Activated T-helper 1 cell treated with anti-CD3 and anti-CD28 coated beads, Interleukin-2, amount 50 U/mL, for 16 hours (primary cell): ENCODE measurements at places on chromosomes 3 and 15.

- no peak for DNase-seq
These were observed 26.8 kb upstream of the THBS1 start for GRCh38 chr15:39553947-39554693.

DNA sequence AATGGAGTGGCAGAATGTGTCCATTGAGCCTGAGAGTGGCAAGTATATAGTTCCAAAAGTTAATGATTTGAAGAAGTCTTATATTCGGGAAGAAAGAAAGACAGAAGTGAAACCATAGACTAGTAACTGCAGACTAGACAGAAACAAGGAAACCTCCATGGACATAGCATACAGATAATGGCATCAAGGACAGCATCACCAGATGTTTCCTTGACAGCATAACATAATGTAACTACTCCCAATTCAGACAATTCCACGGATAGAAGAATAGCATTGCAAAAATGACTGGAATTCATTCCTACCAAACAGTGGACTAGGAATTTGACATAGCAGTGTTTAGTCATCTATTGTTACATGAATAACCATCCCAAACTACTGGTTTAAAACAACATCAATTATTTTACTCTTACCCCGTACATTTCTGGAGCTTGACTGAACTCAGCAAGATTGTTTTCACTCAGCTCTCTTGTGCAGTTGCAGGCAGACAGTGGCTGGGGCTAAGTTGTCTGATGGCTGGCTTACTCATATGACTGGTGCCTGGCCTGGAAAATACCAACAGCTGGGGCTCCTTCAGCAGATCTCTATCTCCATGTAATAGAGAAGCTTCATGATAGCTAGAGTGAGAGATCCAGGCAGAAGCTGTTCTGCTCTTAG lies 109.7 kb upstream of the GADL1 start:
- no peak for DNase-seq

- DNase-seq: no peak
These were observed 59.4 kb downstream of the LDHAL6B start for GRCh38 chr15:59266028-59266427.

DNA sequence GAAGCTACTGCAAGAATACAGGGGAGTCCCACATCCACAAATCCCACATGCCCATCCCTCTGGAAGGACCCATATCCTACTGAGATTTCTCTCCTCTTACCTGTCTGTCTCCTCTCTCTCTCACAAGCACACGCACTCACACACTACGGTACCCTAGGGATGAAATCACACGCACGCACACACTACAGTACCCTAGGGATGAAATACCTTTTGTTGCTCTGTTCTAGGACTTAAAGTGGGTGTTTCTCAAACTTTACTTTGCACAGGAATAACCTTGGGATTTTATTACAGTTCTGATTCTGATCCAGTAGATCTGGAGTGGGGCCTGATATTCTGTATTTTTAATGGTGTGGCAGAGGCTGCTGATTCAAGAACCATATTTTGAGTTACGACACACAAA lies 622.2 kb upstream of the ZNF385D start:
- DNase-seq: no peak

GRCh38 chr15:29309139-29309538 lies 39.5 kb upstream of the NSMCE3 start:
- DNase-seq: no peak

DNA sequence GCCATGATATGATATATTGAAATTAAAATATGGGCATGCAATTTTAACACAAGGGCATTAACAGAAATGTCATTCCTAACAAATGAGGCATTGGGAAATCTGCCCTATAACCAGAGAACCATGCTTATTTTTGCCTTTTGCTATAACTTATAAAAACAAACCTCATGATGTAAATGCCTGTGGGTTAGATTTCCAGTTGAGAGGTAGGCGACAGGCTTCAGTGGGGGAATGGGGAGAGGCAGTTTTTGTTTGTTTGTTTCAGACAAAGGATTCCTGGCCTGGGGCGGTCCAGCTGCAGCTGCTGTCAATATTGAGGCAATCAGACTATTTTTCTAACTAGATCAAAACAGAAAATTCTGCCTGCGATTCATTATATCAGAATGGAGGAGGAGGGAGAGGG lies 490.4 kb upstream of the CFAP20DC start:
- no peak for DNase-seq

GRCh38 chr3:23567917-23568316 lies 237.8 kb upstream of the UBE2E1 start:
- no peak for DNase-seq

DNA sequence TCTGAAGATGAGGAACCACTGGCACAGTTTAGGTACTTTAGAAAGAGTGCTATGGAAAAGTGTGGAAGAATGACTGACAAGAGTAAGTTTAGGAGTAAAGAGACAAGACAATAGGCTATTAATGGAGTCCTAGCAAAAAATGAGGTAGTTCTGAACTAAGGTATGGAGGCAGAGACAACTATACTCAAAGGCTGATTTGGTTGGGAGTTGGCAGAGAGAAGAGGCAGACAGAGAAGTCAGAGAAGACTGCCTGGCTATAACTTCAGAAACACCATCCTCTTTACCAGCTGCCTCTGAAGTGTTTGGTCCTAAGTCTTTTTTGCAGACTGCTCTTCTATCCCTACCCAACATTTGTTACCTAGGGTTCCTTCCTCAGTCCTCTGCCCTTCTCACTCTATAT lies 19.2 kb downstream of the DYNC1LI1 start:
- DNase-seq: no peak

DNA sequence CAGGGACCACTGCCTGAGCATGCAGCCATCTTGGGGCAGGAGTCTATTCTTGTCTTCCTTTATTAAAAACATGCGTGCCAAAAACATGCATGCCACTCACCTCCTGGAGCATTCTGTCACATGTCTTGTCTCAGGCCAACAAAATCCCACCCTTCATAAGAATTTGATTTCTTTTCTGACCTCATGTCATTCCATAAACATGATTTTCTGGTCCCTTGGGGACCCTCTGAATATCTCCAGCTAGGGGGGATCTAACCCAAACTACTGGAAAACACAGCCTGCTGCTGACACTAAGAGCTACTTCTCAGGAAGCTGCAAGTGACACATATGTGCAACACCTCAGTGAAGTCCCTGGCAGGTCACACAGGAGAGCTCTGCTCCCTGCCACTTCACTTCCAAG lies 26.8 kb upstream of the NOX5 start:
- DNase-seq: no peak

DNA sequence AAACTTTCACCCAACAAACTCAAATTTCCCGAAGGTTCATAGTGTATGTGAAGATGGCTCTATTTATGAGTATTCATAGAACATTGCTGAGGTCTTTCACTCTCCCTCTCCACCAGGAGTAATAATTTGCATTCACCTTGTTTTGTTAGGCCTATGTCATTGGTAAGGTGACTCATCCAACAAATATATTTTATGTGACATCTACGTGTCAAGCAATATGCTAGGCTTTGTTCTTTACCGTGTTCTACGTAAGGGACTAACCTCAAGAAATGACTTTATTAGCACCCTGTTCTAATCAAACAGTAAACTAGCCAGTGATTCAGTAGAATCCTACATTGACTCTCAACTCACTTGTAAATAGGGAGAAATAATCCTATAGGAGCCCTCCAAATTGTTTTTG lies 334.4 kb downstream of the FGF12 start:
- DNase-seq: no peak

DNA sequence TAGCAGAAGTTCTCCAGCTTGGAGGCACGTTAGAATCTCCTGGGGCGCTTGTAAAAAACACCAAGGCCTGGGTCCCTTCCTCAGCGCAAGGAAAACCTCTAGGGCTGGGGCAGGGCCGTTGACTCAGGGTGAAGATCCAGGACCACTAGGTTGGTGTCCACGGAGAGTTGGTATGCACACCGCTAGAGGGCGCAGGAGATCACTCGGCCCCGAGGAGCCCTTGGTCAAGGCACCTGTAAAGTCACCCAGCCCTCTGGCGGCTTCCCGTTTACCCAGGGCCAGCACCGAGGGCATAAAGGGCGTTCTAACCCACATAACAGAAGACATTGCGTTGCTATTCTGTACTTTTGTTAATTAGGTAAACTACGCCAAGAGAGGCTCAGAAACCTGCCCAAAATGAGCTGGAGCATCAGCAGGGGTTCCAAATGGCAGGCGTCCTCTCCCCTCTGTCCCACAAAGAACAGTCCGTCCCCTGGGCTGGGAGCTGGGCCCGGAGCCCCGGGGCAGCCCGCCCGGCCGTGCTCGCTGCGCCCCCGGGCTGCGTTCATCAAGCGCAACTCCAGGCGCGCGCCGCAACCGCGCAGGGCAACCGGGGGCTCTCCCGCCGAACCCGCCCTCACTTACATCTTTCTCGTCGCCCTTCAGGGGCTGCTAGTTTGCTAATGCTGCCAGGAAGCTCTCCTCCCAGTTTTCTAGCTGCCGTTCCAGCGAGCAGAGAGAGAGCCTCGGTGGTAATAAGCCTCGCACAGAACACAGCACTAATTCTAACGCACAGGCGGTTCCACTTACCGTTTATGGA lies 332.1 kb downstream of the ARRDC4 start:
- DNase-seq: no peak

DNA sequence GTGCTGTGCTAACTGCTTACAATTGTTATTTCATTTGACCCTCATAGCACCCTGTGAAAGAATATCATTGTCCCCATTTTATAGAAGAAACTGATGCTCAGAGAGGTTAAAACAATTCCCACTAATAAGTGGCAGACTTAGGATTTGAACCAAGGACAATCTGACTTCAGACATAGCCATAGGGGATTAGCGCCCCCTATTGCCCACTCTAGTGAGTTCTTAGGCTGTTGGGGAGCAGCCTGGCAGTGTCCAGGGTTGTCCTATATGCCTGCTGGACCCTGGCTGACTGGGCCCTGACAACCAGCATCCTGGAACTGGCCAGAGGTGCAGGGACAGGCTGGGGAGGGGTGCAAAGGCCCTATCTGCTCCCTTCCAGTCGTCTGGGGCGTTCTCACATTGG lies 15.4 kb downstream of the DPH3 start:
- DNase-seq: no peak

DNA sequence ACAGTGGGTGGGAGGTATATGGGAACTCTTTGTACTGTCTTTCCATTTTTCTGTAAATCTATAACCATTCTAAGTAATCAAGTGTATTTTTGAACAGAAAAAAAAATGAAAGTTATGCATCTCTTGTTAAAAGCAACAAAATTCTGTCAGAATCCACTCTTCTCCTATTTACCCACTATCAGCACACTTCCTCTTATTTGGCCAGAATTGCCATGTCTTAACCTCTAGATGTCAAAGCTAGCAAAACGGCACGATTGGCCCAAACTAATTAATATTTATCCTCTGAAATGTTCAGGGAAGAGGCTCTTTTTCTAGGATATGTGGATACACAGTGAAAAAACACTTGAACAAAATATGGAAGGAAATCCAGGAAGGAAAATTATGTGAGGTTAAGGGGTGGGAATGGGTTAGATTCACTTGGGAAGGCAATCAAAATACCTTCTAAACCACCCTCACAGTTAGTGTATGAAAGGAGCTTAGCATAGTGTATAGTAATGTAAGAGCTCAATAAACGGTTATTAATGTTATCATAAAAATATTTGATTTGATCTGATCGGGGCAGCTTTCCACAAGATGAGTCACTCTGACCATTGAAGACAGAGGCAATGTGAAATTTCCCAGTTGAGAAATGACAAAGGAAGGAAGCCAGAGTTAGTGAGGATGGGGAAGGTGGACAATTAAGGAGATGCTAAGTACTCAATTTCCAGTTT lies 20.1 kb upstream of the TGFBR2 start:
- no peak for DNase-seq

- no peak for DNase-seq
These were observed 22.1 kb downstream of the PPP2R3A start for GRCh38 chr3:135987661-135988060.

GRCh38 chr3:20405744-20406143 lies 219.7 kb upstream of the SGO1 start:
- DNase-seq: no peak

- DNase-seq: no peak
These were observed 2.2 kb downstream of the SLC12A6 start for GRCh38 chr15:34335176-34336032.

DNA sequence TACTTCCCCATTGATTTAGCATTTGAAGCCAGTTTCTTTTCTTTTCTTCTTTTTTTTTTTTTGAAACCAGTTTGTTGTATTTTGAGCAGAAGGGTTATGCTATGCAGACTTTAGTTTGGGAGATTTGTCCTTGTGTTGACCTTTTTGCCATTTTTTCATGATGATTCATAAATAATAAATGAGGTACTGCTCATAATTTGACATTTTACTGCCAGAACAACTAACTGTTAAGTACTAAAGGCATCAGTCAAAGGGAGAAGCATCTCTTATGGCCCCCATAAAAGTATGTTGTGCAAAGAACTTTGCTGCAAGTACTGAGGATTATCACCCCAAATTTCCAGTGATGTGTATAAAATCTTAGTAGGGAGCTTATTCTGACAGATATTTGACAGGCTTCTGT lies 1.7 kb upstream of the GPR87 start:
- no peak for DNase-seq

DNA sequence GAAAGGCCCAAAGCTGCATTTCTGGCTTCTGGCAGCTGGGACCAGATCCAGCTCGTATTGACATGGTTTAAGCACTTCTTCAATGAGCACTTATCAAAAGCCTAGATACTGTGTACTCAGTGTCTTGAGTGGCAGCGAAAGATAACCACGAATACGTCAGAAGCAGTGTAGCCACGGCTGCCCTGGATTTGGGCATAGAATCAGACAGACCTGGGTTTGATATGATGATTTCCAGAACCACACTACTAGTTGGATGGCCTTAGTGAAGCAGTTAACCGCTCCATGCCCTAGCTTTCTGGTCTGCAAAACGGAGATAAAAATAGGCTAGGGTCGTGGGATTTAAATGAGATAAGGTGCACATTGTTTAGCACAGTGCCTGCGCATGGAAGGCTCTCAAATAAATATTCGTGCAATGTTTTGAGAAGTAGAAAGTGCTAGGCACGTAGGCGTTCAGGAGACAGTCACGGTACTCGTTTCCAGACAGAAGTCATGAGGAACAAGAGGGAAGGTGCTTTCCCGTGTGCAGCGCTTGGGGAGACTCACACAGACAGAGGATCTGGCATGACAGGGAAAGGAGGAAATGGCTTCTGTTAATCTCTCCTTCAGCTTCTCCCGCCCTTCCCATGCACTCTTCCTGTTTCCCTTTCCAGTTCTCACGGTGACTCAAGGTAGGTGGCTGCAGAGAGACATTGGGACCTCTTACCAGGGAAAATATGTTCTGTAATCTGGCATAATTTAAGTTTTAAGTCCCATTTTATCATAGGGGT lies 70.3 kb downstream of the CCNL1 start:
- peak; percentile 4 for DNase-seq

GRCh38 chr3:4936982-4937614 lies 42.1 kb upstream of the BHLHE40 start:
- DNase-seq: no peak

DNA sequence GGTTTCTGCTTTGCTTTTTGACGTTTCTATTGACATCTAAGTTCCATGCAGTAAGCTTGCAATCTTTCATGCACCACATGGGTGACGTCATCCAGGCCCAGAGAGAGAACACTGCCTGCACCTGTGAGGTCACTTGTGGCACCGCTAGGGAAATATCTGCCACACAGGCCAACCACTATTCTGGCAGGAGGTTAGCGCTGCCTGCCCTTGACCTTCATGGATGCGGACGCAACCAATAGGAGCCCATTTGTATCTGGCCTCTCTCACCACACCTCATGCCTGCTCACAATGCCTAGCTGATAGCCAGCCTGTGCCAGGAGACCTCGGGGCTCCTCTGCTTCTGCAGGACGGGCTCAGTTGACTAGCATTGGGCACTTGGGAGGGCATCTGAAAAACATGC lies 55.8 kb upstream of the PRR23E start:
- DNase-seq: no peak
